Natural killer cell treated with Interleukin-12 subunit alpha and Interleukin-12 subunit beta and Interleukin-15 and Interleukin-18, amount 100 ng/mL, for 72 hours (primary cell): ENCODE measurements at places on chromosomes 7 and 10. TPM values are rescaled to one million over a fixed set of nuclear protein-coding genes. Genes with fewer than 3 reads are reported as not detected.
A peak's percentile ranks its signal among the peaks of the same experiment; 100 is the strongest.

DNA sequence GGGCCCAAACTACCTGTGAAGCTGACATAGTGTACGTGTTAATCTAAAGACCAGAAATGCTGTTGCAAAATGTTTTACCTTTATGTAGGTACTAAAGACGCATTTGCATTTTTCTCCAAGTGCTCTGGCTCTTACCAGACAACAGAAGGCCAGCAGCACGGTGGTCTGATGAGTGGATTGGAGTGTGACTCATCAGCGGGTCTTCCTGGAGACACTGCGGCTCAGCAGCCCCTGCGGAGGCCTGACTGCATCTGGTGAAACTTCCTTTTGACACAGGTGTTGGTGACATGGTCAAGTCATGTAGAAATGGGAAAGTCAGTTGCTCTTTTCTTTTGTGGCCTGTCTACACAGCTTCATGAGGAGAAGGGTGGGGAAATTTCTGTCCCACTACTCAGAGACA is 723.6 kb downstream of the INHBA start:
- no peak overlapping the region for H3K4me3 ChIP-seq
- H3K27me3 ChIP-seq, result no peaks in the 10 kb centered on the region
- DNase-seq, result no peak
- no peak overlapping the region for H3K27ac ChIP-seq
- no peaks in the 10 kb centered on the region for H3K4me1 ChIP-seq

GRCh38 chr10:116787053-116787659 is 44.8 kb upstream of the HSPA12A start:
- no peaks in the 10 kb centered on the region for H3K36me3 ChIP-seq
- DNase-seq, result peak; percentile 15
- no peak overlapping the region for H3K27ac ChIP-seq
- H3K27me3 ChIP-seq, result peaks cover 5% of the 10 kb centered on the region
- peak overlapping the region; percentile 58 for H3K4me3 ChIP-seq

GRCh38 chr10:96395931-96396877 is 37.4 kb upstream of the OPALIN start:
- H3K4me3 ChIP-seq, result no peak overlapping the region
- H3K36me3 ChIP-seq, result no peaks in the 10 kb centered on the region
- peaks cover 11% of the 10 kb centered on the region for H3K4me1 ChIP-seq
- no peak for DNase-seq
- peaks cover 24% of the 10 kb centered on the region for H3K27me3 ChIP-seq

DNA sequence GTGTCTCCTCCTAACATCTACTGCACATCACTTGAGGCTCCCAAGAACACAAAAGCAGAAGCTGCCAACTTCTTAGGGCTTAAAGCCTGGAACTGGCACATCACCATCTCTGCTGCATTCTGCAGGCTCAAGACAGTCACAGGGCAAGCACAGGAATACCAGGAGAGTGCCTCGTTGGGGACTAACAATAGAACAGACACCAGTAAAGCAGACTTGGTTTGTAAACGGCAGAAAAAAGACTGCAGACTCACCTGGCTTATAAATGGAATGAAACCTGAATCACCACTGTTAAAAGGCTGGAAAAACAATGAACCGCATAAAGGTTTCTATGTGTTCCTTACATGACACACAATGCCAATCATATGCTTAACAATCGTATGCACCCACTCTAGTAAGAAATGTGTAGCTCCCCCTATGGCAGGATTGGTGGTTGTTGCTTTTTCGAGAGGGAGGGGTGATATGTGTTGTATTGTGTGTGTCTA is 12.8 kb downstream of the RHEB start:
- H3K4me3 ChIP-seq, result no peak overlapping the region
- no peaks in the 10 kb centered on the region for H3K27me3 ChIP-seq
- no peak overlapping the region for H3K27ac ChIP-seq
- H3K36me3 ChIP-seq, result no peaks in the 10 kb centered on the region
- peaks cover 49% of the 10 kb centered on the region for H3K4me1 ChIP-seq
- no peak for DNase-seq

DNA sequence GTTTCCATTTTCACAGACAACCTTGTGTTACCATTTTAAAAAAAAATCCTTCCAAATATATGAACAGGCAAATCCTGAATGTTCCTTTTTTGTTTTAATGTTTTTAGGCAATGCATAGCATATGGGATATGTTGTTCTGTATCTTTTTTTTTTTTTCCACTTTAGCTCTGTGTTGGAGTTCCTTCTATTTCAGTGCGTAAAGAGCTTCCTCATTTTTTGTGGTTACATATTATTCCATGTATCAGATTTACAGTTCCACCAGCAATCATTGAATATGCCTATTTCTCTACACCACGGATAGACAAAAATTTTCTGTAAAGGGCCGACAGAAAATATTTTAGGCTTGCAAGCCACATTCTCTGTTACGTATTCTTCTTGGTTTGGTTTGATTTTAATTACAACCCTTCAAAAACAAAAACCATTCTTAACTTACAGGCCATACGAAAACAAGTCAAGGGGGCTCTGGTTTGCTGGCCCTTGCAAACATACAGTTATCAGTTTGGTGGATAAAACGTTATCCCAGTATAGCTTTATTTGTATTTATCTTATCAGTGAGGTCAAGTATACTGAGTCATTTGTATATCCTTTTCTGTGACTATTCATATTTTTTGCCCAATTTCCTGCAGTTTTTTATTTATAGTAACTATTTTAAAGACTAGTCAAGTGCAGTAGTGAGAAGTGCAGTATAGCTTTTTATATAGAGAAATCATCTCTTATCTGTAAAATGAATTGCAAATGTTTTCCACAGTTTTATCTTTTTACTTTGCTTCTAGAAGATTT is 55.7 kb downstream of the RALA start:
- no peak overlapping the region for H3K4me3 ChIP-seq
- no peaks in the 10 kb centered on the region for H3K27me3 ChIP-seq
- DNase-seq, result no peak
- H3K27ac ChIP-seq, result no peak overlapping the region

GRCh38 chr10:89615824-89616223 is 29.2 kb downstream of the PANK1 start:
- peaks cover 5% of the 10 kb centered on the region for H3K4me1 ChIP-seq
- DNase-seq, result no peak
- H3K4me3 ChIP-seq, result no peak overlapping the region
- peaks cover 6% of the 10 kb centered on the region for H3K36me3 ChIP-seq
- H3K27ac ChIP-seq, result peak overlapping the region; percentile 19

DNA sequence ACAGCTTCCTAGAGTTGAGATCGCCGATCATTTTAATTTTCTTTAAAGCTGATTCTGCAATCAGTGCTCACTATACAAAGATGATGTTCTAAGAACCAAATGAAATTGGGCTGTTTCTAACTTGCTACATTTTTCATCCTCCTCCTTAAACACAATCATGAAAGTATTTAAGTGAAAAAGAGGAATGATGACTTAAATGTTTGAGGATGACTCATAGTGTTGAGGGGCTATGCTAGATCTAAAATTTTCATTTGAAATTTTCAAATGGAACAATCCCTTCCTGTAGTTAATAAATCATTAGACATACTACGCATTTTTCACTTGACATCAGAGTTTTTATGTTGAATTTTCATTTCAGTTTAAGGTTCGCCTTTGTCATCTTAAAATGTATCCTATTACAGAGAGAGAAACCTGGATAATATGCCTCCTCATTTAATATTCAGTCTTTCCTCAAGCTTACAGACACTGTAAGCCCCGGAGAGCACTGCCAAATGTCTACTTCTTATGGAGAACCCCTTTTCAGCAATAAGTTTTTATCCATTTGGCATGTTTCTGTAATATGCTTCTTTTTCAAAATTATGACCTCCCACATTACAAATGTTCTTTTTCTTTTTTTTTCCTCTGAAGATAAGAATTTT is 499.6 kb downstream of the MAGI2 start:
- H3K4me3 ChIP-seq, result no peak overlapping the region
- H3K4me1 ChIP-seq, result no peaks in the 10 kb centered on the region
- no peak overlapping the region for H3K27ac ChIP-seq
- no peaks in the 10 kb centered on the region for H3K27me3 ChIP-seq
- DNase-seq, result no peak
- H3K36me3 ChIP-seq, result peaks cover 5% of the 10 kb centered on the region

DNA sequence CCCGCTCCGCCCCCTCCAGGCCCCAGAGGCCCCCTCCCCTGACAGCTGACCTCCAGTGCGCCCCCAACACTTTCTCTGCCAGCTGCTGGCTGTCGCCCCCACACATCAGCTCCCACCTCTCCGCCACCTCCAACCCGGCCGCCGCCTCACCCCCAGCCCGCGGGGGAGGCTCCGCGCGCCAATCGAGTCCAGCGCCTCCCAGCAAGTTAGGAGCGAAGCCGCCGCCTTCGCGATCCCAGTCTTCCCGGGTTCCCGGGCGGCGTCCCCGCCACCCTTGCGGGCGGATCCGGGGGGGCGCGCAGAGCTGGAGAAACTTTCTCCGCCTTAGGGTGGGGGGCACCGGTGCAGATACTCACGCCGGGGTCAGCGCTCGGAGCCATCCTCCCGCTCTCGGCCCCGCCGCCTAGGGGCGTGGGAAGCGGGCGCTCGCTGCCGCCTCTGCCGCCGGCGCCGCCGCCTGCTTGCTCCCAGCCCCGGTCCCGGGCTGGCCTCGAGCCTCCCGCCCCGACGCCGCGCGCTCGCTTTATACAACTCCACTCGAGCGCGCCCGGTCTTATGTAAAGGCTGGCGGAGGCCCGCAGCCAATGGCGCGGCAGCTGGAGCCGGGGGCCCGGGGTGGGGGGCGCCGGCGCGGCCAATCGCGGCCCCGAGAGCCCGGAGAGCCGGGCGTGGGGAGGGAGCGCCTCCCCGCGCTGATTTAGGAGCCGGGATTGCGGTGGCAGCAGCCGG is at the start of gene CRTAC1:
Gene CRTAC1, minus strand, starts transcription at position 529 of the 729 bp plus-strand sequence. Its CDS starts 149 bp downstream, at position 380.
- no peak for DNase-seq

- peak within 1 kb of the TSS; percentile 94 for H3K4me3 ChIP-seq
- DNase-seq, result peak; percentile 76
- peak within 1 kb of the TSS; percentile 93 for H3K27ac ChIP-seq
- peaks cover 40% of the 10 kb centered on the region for H3K4me1 ChIP-seq
- H3K27me3 ChIP-seq, result no peaks in the 10 kb centered on the region
- no peaks in the 10 kb centered on the region for H3K36me3 ChIP-seq
Observed at GRCh38 chr10:102644066-102644645, at the start of gene TRIM8. TSS of gene TRIM8 (plus strand) at chr10:102644479. CDS start at chr10:102644618, 139 bp downstream.

DNA sequence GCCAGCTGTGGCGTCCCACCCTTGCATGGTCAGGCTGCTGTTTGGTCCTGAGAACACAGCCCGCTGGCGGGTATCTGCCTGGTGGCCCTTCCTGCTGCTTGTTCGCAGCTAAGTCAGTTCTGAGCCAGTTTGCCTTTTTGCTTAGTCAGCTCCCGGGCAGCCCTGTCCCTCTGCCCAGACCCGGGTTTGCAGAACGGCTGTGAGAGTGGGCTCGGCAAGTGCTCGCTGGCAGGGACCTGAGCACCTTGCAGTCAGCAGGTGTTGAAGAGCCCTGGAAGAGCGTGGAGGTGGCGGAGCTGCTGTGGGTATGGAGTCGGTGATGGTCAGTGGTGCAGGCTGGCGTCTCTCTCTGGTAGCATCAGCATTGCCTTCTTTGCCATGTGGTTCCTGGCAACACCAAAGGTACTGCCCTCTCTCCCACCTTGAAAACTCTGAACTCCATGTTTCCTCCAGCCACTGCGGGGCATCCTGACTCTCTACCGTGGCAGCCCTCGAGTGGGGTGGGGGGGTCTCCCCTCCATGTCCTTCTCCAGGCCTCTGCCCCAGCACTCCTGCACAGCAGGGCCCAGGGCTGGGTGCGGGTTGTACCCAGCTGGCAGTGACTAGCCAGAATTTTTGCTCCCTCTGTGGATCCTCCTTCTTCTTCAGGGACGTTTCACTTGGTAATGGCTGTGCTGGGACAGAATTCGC is 4.6 kb downstream of the INPP5A start:
- peak overlapping the region; percentile 22 for H3K4me3 ChIP-seq
- H3K36me3 ChIP-seq, result no peaks in the 10 kb centered on the region
- peaks cover 2% of the 10 kb centered on the region for H3K27me3 ChIP-seq
- peak; percentile 54 for DNase-seq
- no peak overlapping the region for H3K27ac ChIP-seq
- H3K4me1 ChIP-seq, result peaks cover 46% of the 10 kb centered on the region

GRCh38 chr10:5488272-5489161 is 10.9 kb downstream of the CALML5 start:
- H3K27me3 ChIP-seq, result no peaks in the 10 kb centered on the region
- H3K4me1 ChIP-seq, result no peaks in the 10 kb centered on the region
- H3K36me3 ChIP-seq, result no peaks in the 10 kb centered on the region
- H3K27ac ChIP-seq, result no peak overlapping the region

DNA sequence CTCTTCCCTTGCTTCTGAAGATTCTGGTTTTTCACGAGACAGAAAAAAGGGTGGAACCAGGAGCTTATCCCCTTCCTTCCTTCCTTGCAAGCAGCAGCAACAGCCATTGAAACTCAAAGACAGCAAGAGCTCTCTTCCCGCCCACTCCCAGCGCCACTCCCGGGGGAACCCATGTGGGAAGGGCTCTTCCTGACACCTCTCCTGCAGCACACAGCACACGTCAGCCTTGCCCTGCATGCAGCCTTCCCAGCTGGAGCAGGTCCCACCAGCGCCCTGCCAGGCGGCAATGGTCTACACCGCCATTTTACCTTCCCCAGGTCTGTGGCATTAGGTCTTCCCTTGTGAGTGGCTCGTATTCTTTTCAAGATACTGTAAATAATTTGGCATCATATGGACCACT is 161.8 kb downstream of the MGMT start:
- H3K27ac ChIP-seq, result no peak overlapping the region
- peaks cover 14% of the 10 kb centered on the region for H3K4me1 ChIP-seq
- peaks cover 1% of the 10 kb centered on the region for H3K36me3 ChIP-seq
- H3K27me3 ChIP-seq, result no peaks in the 10 kb centered on the region

GRCh38 chr10:30984563-30985328 is 46.9 kb downstream of the ZNF438 start:
- no peak for DNase-seq
- peak overlapping the region; percentile 30 for H3K4me3 ChIP-seq
- H3K27ac ChIP-seq, result peak overlapping the region; percentile 60
- peaks cover 13% of the 10 kb centered on the region for H3K4me1 ChIP-seq
- peaks cover 8% of the 10 kb centered on the region for H3K36me3 ChIP-seq

The TMEM184A gene
- total RNA-seq, result not detected

The OGDHL gene
- not detected for total RNA-seq

The RSPH10B gene
- total RNA-seq, result 0.64 TPM

The SPAG6 gene
- 0.29 TPM for total RNA-seq

The ZNF488 gene
- not detected for total RNA-seq

The OR2A7 gene
- not detected for total RNA-seq

The TACR2 gene
- total RNA-seq, result not detected

The PRF1 gene
- total RNA-seq, result 1,157 TPM

The BMI1 gene
- 44.9 TPM for total RNA-seq

The RAB18 gene
- 70.6 TPM for total RNA-seq

The NODAL gene
- not detected for total RNA-seq

The PIK3CG gene
- total RNA-seq, result 80.7 TPM

The ESYT2 gene
- 31.8 TPM for total RNA-seq

The SLC26A3 gene
- not detected for total RNA-seq

The CRYGN gene
- not detected for total RNA-seq

The RET gene
- not detected for total RNA-seq
